ENCODE measurements at places on chromosomes 1 and 21. TPM values are rescaled to one million over a fixed set of nuclear protein-coding genes. Genes with fewer than 3 reads are reported as not detected.

MPZ gene
- 1.5 TPM for total RNA-seq

HMGN2 gene
- total RNA-seq, result 129 TPM

SH2D5 gene
- total RNA-seq, result 0.14 TPM

GRCh38 chr1:33524586-33524985 lies 52.1 kb downstream of the ZSCAN20 start:
- DNase-seq, result no peak

DNA sequence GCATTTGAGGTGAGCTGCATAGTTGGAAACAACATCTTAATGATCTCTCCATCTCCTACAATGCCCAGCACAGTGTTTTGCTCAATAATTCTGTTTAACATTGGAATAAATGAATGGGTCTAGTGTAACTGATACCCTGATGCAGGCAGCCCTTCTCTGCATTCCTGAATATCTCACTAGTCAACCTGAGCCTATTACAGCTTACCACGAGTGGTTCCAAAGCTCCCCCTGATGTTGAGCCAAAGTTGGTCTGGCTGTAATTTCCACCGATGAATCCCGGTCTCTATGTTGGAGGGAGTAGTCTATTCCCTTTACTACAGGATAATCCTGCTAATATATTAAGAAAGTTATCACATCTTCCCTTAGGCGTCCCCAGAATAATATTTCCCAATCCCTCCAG lies 63.8 kb downstream of the ZBTB18 start:
- DNase-seq, result no peak

DNA sequence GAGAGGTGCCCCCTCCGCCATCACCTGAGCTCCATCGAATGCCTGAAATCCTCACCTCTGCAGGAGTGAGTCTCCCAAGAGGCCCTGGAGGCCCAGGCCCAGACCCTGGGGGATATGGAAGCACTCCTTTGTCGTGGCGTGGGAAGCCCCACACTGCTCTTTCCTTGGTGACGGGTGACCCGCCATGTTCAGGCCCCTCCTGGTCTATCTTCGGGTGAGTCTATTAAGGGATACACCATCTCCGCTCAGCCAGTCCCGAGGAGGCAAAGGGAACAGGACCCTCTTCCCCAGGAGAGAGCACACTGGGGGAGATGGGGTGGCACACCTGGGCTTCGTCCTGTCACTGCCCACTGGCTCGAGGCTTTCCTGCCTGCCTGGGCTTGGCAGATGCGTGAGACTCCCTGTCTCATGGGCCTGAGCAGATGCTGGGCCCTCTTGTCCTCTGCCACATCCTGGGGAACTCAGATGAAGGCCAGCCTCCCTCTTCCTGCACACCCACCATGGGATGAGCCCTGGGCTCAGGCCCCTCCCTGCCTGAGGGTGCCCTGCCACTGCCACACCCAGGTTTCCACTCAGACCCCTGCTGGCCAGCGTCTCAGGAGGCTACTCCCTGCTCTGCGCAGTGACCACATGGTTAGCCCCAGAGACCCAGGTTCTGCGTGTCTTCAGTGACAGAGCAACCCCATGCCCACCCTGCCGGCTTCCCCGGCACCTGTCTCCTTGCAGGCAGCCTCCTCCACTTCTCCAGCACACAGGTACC lies 3.8 kb upstream of the NPHP4 start:
- peak; percentile 81 for DNase-seq

All from posterior vena cava (tissue), 2 donors.